ENCODE measurements at places on chromosomes 16 and 17.

DNA sequence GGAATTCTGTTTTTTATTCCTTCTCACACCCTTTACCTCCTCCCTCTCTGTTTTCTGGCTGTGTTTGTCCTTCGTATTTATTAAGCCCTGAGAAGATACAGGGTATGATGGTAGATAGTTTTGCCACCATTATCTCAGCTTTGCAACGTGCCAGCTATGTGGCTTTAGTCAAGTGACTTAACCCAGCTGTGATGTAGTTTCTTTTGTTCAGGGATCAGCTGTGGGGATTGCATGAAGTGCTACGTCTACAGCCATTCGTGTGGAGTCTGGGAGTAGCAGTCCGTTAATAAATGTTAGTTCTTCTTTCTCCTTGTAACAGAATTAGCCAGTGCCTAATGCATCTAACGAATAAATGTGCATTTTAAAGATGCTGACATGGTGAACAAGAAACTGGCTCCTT, 128.4 kb downstream of the HAPSTR1 start:
- DNase-seq = no peak

GRCh38 chr16:53517851-53518250, 14.8 kb upstream of the AKTIP start:
- no peak for DNase-seq

GRCh38 chr17:27218719-27219488, 75.0 kb upstream of the WSB1 start:
- DNase-seq = no peak

- DNase-seq = no peak
Observed at GRCh38 chr17:4545217-4545951, 9.8 kb downstream of the MYBBP1A start.

GRCh38 chr17:21043296-21044232, 753 bp upstream of the USP22 start:
- DNase-seq = peak; percentile 91

DNA sequence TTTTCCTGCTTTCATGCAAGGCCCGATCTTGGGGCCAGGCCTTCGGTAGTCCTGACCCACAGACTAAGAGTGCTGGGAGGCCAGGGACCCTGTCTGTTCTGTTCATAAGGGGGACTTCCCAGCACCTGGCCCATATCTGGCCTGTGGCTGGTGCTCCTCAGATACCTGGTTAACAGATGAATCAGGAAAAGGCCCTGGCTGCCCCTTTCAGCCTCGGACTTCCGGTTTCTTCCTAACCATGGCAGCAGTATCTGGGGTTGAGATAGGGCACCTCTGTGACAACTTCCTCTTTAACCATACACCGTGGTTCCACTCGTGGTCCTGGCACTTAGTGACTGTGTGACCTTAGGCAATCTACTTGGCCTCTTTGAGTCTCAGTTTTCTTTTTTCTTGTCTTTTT, 18.4 kb downstream of the PLCG2 start:
- DNase-seq = no peak

DNA sequence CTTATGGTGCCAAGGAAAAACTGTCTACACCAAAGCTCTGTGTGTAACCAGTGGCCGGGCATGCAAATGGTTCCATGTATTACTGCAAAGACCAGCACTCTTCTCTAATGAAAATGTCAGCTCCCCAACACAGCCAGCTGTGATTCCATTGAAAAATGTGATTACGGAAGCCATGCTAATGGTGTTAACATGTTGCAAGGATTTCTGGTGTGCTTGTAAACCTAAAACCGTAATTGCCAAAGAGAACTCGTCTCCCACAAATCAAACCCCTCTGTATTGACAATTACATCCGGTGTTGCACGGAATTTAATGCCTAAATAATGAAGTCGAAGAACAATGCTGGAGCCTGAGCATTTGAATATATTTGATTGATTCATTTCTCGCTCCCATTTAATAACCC, 351.7 kb downstream of the NPIPA8 start:
- no peak for DNase-seq

GRCh38 chr17:54196751-54197150, 374.0 kb downstream of the KIF2B start:
- DNase-seq = no peak

DNA sequence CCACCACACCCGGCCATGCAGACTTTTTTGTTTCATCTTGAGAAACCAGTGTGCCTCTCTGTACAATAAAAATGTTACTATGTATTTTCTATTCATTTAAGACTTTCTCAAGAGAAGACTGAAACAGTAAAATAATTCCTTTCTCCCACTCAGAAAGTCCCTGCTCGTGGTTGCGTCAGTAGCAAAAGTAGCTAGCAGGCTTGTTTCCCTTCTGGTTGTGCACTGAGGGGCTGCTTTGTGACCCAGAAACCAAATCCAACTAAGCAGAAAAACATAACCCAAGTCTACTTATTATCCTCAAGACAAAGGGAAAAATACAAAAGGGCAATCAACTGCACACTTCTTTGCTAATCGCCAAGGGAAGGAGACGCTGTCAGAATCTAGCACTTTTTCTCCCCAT, 3.4 kb upstream of the PNPO start:
- no peak for DNase-seq

- no peak for DNase-seq
Observed at GRCh38 chr16:11681976-11682654, 13.9 kb downstream of the SNN start.

DNA sequence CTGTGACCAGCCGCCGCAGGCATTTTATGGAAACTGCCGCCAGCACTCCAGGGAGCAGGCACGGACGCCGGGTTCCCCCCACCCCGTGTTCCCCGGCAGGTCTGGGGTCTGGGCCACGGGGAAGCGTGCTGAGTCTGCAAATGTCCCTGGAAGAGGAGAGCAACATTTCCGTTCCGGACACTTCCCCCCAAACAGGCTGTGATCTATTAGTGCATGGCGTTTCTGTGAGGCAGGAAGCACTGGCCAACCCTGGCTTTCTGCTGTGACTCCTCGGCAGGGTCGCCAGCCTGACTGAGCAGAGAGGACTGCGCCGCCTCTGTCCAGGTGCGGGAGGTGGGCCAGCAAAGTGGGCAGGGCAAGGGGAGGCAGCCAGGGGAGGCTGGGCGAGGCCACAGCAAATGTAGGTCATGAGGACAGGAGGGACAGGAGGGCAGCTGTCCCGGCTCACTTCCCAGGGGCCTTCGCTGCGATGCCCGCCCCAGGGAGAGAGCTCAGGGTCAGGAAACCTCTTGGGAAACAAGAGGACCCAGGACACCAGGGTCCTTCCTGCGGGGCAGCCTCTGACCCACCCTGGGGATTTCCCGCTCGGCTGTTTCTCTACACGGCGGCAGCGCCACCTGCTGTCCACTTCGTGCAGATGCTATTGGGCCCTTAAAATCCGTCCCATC, 9.5 kb downstream of the FOXF1 start:
- no peak for DNase-seq

- DNase-seq = no peak
Observed at GRCh38 chr16:2056077-2056476, 8.3 kb downstream of the TSC2 start.

DNA sequence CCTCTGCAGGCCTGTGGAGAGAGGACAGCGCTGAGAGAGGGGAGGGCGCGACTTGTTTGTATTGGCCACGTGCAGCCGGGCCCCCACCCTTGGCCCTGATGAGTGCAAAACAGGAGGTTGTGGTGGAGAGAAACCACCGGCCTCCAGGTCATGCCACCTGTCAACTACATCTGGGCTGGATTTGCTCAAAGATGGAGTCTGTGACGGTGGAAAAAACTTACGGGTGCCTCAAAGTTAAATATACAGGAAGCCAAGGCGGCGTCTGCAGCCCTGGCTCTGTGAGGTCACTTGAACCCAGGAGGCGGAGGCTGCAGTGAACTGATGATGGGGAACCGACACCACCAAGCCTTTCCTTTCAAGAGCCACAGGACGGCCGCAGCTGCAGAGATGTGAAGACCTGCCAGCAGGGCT, 15.7 kb downstream of the C16orf74 start:
- DNase-seq = no peak

DNA sequence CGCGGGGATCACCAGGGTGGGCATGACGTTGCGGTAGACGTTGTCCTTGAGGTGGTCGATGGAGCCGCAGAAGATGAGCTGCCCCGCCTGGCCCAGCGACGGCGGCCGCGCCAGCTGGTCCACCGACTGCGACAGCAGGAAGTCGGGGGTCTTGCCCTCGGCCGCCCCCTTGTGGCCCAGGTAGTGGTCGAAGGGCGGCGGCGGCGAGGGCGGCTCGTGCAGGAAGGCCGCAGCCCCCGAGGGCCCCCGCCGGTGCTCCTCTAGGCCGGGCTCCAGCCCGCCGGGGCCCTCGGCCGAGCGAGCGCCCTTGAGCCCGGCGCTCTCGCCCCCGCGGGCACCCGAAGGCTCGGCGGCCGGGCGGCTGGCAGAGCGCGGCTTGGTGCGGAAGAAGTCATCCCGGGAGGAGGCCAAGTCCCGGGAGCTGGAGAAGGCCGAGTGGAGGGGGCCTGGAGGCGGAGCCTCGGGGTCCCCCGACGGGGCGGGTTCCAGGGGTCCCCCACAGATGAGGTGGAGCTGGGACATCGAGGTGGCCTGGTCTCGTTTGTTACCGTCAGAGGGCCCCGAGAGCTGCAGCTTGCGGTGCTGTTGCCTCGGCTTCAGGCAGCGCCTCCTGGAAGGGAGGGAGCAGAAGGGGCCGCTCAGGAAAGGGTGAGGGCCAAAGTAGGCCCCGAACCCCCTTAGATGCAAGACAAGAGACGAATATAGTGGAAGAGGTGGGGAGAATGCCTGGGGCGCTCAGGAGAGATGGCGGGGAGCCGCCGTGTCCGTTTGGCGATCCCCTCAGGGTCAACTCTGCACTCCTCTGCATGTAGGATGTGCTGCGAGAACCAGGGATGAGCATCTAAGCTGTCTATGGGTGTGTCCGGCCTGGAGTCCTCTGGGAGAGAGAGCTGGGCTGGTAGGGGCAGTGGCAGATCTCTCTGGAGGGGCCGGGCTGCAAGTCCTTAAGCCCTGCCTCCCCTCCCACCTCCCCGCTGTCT, 8.8 kb downstream of the FAM171A2 start:
- no peak for DNase-seq
